ENCODE measurements at places on chromosomes 4 and X. TPM values are rescaled to one million over a fixed set of nuclear protein-coding genes. Genes with fewer than 3 reads are reported as not detected.

Gene CT45A2
- not detected for total RNA-seq

- no peak for DNase-seq
Measured at GRCh38 chr4:6607368-6608055, 32.5 kb downstream of the MAN2B2 start.

DNA sequence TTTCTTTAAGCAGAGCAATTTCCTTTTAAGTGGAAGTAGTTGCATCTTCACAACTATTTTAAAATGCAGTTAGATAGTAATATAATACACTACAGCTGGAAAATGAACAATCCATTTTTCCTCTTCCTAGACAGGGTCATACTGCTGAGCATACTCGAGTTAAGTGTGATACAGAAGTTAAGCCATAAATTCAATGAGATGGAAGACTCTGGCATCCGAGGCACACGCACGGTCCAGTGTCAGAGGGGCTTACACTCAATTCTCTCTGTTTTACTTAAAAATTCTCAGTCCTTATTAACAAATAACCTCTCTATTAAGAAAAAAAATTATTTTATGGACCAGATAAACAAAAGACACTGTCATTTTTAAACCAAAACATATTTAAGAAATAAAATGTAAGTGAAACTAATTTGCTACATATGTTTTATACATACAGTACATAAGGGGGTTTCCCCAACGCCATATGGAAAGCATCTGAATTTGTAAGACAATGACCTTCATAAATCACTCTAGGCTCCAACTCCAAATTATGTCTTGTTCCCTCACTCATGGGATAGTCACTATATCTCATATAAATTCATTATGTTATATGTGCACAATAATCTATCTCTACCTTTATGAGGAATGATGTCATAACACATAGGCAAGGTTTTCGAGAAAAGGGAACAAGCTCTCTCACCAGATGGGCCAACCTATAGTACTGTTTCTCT is 315.3 kb downstream of the PAPSS1 start:
- DNase-seq = no peak

GRCh38 chrX:108347800-108348199 is 90.4 kb downstream of the COL4A6 start:
- no peak for DNase-seq

DNA sequence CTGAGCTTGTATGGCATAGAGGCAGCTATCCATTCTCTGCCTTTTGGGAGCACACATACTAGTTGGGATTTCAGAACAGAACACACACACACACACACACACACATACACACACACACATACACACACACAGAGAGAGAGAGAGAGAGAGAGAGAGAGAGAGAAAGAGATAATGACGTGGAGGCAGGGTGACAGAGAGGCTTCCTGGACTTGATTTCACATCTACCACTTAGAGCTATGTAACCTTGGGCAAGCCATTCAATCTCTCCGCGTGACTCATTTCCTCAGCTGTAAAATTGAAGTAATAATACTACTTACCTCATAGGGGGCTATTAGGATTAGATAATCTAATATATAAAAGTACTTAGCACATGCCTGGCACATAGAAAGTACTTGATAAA is 12.3 kb upstream of the GRIA3 start:
- no peak for DNase-seq

DNA sequence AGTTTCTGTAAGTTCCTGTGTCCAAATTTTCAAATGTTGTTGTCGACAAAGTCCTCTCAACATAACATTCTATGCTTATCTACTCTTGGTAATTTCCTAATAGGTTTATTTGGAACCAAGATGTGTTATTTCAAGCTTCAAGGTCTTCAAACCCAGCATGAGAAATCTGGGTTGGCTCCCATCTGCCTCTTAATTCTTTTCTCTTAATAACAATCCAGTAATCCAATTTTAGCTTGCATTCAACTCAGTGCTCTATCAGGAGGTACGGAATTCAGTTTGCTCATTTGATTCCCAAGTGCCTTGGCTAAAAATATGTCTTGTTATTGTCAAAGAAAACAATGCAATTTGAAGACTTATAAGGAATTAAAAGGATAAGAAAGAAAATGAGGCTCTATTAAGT is 235.5 kb upstream of the MID1 start:
- no peak for DNase-seq
